ENCODE measurements at places on chromosomes 3 and 15. TPM values are rescaled to one million over a fixed set of nuclear protein-coding genes. Genes with fewer than 3 reads are reported as not detected.

SYNPR gene
- total RNA-seq = not detected

AGBL1 gene
- not detected for total RNA-seq

TRIM42 gene
- total RNA-seq = not detected

TTC14 gene
- total RNA-seq = 10.9 TPM

GTF2E1 gene
- total RNA-seq = 10.4 TPM

CADPS gene
- 13.1 TPM for total RNA-seq

CNTN3 gene
- total RNA-seq = 2.8 TPM

TRNT1 gene
- total RNA-seq = 11.0 TPM

RETNLB gene
- total RNA-seq = not detected

UACA gene
- total RNA-seq = 52.7 TPM

GPR176 gene
- 4.2 TPM for total RNA-seq

PPP1R14D gene
- not detected for total RNA-seq

ARNT2 gene
- total RNA-seq = 2.6 TPM

DUOX1 gene
- total RNA-seq = 0.19 TPM

SPINK8 gene
- total RNA-seq = not detected

STRIT1 gene
- 1.7 TPM for total RNA-seq

HHATL gene
- 434 TPM for total RNA-seq

INO80 gene
- total RNA-seq = 10.7 TPM

FAM227B gene
- total RNA-seq = 18.8 TPM

LRRC31 gene
- total RNA-seq = not detected

Data from heart left ventricle (tissue), 16 donors.